ENCODE measurements at places on chromosomes 2 and 18.
A peak's percentile ranks its signal among the peaks of the same experiment; 100 is the strongest.

- no peak for DNase-seq
These were observed 932.1 kb upstream of the FSHR start for GRCh38 chr2:50086450-50086849.

- no peak for DNase-seq
These were observed 94.3 kb upstream of the CELF4 start for GRCh38 chr18:37659906-37660305.

- no peak for DNase-seq
These were observed 68.8 kb downstream of the MAPRE2 start for GRCh38 chr18:35110059-35110458.

DNA sequence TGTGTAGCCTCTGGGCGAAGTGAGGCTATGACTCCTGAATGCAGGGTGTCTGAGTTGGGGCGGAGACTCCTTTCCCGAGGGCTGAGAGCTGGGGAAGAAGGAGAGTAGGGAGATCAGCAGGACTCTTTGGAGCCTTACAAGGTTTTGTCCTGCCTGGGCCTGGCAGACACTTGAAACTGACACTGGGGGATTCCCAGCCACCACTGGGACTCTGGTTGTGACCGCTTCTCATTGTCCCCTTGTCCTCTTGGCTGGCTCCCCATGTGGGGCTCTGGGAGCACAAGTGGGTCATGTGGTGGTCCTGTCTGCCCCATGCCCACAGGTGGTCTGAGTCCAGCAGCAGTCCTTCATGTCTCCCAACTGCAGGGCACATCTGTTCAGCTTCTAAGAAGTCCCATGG is 78.2 kb upstream of the MGAT4A start:
- no peak for DNase-seq

- no peak for DNase-seq
These were observed 11.2 kb downstream of the RUFY4 start for GRCh38 chr2:218079943-218080913.

DNA sequence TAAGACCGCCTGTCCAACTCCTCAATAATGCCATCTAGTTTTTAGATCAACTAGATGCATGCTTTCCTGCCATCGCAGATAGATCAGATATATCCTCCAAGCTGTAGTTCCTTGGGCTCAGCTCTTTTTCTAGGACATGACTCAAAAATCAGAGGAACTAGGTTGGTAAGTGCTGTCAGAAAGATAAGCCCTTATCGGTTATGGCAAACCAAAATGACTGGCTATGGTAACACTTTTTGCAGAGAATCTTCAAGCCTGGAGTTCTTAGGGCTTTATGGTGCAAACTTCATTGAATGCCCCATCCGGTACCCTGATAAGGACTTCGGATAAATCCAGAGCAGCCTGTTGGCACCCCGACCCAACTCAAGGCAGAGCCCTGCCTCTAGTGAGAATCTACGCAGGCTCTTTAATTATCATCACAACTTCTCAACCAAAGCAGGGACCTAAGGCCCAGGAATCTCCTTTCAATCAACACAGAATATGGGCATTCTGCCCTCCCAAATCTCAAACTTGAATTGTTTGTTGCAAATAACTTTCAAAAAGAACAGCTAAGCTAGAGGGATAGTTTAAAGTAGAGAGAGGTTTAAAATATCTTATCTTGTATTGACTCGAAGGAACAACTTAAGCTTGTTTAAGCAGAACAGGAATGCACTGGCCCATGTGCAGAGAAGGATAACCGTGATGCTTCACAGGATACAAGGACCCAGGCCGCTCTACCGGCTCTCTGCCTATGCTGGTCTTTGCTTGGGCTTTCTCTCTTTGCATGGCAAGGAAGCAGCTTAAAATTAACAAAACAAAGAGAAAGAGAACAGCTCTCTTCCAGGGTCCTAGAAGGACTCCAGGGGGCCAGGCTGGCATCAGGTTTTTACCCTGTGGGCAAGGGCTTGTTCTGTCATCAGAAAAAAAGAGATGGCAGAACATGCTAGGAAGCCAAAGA is 3.4 kb upstream of the CYP1B1 start:
- DNase-seq, result no peak

DNA sequence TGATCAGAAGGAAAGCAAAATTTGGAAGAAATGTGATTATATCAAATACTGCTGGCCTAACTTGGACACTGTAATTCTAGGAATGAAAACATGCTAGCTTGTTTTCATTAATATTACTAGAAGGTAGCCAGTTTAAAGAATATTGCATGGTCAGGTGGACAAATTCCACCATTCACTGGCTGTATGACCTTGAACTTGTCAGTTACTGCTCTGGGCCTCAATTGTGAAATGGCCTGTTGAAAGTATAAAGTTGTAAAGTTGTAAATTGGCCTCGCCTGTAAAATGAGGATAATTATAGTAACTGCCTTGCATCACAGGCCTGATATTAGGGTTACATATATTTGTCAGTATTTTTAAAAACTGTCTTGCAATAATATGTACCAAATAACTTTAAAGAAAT is 398.4 kb upstream of the CHST9 start:
- DNase-seq, result no peak

DNA sequence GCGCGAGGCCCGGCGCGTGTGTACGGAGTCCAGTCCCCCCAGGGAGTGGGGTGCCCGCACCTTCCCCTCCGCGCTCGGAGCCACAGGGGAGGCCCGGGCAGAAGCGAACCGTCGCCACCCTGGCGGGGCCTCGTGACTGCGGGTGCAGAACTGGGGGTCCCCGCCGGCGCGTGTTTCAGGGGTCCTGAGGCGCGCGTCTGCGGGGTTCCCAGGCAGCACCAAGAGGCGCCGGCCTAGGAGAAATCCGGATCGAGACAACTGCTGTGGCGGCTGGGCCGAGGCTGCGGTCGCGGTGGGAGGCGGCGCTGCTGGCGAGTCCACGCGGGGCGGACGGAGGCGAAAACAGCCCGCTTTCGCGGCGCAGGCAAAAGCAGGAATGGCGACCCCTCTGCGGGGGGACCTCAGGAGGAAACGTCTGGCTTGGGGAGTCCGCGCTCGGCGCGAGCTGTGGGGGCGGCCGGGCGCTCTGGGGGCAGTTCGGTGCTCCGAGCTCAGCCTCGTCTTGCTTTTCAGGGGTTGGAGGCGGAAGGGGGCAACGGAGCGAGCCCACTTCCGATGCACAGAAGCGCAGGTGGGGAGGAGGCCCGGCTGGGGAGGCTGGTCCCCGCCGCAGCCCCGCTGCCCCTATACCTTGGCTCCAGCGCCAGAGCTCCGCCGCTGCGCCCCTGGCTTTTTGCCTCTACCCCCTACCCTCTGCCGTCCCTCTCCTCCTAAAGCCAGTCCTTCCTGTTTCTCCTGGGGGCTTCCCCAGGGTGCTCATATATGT is 81.5 kb upstream of the LDLRAD4 start:
- peak; percentile 30 for DNase-seq

DNA sequence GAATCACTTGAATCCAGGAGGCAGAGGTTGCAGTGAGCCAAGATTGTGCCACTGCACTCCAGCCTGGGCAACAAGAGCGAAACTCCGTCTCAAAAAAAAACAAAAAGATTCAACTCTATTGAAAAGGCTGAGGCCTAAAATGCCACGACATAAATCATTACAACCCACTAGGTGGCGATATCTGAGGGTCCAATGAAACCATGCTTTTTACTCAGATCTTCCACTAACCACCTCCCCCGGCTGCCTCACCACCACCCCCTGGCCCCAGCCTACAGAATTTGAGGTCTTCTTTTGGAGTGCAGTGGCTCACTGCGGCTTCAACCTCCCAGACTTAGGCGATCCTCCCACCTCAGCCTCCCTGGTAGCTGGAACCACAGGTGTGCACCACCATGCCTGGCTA is 57.5 kb downstream of the AP1S3 start:
- DNase-seq, result no peak

DNA sequence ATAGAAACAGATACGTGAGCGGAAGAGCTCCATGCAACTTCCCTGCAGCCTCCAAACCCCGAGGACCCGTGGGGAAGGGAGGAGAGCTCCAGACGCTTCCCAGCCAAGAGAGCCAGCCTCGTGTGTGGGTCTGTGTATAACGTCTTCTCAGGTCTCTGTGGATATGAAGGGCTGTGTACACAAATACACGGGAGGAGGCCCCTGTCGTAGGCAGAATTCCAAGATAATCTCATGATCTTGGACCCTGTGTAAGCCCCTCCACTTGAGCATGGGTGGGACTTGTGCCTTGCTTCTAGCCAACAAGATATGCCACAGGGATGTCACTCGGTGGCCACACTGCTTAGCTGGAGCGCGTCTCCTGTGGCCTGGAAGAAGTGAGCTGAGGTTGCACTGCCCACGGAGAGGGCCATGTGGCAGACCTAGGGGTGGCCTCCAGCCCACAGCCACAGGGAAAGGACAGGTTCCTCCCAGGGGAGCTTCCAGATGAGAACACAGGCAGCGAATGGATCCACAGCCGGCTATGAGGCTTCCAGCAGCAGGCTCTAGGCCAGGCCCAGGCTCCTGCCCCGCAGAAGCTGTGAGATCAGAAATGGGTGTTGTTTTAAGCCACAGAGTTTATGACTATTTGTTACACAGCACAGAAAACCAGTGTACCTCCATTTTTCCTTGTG is 15.6 kb upstream of the KLF11 start:
- no peak for DNase-seq

DNA sequence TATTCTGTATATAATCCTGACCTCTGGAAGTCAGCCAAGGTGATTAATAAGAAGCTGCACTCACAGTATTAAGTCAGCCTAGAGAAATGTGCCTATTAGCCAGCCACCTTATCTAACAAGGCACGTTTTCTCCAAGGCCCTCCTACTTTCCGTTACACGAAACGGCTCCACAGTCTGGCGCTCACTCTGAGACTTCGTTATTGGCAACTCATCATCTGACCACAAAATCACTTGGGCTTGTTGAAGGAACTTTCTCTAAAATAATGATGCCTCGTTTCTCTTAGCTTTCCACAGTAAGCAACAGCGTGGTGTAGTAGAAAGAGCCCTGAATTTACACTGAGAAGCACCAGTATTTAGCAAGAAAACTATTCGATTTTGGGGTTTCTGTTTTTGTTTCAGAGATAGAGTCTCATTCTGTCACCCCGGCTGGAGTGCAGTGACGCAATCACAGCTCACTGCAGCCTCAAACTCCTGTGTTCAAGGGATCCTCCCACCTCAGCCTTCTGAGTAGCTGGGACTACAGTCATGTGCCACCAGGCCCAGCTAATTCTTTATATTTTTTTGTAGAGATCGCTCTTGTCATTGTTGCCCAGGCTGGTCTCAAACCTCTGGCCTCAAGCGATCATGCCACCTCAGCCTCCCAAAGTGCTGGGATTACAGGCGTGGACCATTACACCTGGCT is 53.6 kb upstream of the SLC14A1 start:
- DNase-seq, result no peak
